Mesenchymal stem cell (in vitro differentiated cells and primary cell): ENCODE measurements at places on chromosomes 1 and 21.

GRCh38 chr1:222867316-222867715 lies 52.5 kb downstream of the DISP1 start:
- DNase-seq, result no peak

GRCh38 chr1:110504226-110504625 lies 14.7 kb downstream of the KCNA10 start:
- no peak for DNase-seq

GRCh38 chr1:48439380-48439779 lies 32.6 kb downstream of the SPATA6 start:
- no peak for DNase-seq

DNA sequence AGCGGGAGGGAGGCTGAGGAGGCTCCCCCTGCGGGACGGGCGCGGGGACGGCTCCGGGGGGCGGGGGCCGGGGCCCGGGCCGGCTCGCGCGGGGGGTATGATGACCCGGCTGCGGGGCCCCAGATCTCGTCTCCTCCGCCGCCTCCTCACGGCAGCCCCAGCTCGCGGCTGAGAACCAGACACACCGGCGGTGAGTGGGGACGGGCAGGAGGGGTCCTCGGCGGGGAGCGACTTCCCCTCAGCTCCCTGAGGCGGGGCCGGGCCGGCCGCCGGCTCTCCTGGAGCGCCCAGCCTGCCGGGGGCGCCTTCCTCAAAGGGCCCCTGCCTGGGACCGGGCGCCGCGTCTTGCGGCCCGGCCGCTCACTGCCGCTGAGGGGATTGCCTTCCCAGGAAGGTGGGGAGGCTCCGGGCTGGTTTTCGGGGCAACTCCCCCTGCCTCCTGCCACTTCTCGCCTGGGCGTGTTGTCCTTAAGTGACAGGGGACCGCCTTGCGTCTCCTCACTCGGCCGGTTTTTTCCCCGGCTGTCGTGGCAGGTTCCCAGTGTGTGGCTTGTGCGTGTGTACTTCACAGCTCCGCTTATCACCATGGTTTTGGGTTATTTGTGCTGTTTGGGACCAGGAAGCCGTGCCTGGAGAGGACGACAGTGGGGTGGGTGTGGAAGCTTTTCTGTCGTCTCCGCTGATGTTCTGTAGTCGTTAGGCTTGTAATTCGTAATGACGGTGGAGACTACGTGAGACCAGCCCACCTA lies 800 bp downstream of the HIPK1 start:
- DNase-seq, result no peak

- no peak for DNase-seq
Observed at GRCh38 chr1:12163210-12163609, 3.6 kb upstream of the TNFRSF1B start.

DNA sequence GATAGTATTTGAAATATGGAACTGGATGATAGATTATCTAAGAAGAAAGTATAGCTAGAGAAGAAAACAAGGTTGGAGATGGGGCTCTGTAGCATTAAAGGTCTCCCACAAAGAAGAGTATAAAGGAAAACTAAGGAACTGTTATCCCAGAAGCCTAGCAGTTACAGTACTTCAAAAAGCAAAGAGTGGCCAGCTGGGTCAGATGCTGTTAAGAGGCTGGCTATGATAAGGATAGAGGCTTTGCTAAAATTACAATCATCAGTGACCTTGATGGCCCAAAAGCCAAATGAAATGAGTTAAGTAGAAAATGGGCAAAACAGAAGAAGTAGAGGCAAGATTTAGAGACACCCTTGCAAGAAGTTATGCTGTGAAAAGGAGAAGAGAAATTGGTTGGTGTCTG lies 25.1 kb upstream of the ANGPTL1 start:
- DNase-seq, result no peak

DNA sequence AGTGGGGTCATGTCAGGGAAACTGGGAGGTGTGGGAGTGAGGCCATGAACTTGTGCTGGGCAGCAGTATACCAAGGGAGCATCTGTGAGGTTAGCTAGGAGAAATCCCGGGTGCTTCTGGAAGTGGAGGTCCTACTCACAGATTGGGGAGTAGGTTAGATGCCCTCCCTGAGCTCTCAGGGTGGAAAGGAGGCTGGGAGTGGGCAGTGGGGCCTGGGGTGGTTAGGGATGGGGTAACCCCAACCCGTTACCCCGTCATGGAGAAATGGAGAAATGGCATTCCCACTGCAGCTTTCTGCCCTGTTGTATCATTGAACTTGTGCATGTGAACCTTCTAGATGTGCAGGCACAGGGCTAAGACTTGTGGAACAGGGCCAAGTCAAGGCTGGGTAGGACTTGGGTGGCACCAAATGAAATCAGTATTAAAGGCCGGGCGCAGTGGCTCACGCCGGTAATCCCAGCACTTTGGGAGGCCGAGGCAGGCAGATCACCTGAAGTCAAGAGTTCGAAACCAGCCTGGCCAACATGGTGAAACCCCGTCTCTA lies 27.2 kb downstream of the EXOC8 start:
- DNase-seq, result no peak

DNA sequence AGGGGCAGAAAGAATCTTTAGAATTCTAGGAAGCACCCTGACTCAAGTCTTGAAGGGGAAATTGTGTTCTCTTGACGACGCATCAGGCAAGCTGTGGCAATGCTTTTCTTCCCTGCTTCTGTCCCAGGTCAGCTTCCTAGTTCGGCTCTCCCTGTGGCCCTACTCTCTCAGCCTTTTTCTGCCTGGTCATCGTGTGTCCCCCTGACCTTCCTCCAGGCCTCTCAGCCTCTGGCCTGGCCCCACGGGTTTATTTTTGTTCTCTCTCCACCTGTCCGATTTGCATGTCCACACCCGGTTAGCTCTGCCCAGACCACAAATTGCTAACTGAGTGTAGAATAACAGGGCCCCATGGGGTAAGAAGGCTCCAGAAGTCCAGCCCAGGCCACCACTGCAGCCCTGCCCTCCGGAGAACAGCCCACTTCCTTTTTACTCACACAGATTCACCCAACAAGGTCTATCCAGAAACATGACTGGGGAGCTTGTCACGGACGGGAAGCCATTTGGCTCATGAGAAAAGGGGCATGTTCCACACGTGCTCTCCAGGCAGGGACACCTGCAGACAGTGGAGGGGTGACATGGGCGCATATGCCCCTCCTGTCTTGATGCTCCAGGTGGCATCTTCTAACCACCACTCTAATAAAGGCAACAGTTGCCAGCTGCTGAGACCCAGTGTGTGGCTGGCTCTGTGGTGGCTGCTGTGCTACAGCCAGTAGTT lies 9.8 kb downstream of the KCNN3 start:
- no peak for DNase-seq

DNA sequence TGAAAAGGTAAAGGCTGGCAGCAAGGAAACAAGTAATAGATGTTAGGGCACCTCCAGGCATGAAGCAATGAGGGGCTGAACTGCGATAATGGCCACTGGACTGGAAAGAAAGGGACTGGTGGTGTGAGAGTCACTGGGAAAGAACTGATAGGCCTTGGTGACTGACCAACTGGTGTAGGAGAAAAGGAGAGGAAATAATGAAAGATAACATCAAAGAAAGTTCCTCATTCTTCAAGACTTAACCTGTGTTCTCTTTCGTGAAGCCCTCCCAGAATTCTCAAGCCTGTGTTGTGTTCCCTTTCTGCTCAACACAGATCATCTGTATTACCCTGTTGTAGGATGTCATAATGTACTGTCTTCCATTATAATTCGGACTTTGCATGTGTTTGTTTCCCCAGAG lies 20.9 kb upstream of the SNX27 start:
- DNase-seq, result no peak

GRCh38 chr1:93362237-93362636 lies 16.5 kb downstream of the DR1 start:
- DNase-seq, result no peak

DNA sequence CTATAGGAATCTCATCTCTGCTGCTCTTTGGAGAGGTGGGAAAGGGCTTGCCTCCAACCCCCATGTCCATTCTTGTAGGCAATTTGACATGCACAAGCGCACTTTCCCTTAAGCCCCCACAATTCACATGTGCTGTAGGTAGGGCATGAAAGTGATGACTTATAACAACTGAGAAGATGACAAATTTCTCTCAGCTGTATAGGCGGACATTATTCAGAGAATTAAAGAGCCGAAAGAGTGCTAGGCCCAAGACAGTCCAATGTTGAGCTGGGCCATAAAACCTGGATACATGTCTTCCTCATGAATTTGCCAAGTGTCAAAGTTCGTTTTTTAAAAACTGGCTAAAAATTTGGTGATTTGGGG lies 106.3 kb upstream of the LYPLAL1 start:
- DNase-seq, result no peak

- DNase-seq, result peak; percentile 51
Observed at GRCh38 chr1:1397839-1398523, 1.2 kb downstream of the CCNL2 start.

GRCh38 chr1:61973100-61973837 lies 221.4 kb upstream of the L1TD1 start:
- no peak for DNase-seq

- DNase-seq, result no peak
Observed at GRCh38 chr1:184214128-184214527, 162.6 kb downstream of the TSEN15 start.

DNA sequence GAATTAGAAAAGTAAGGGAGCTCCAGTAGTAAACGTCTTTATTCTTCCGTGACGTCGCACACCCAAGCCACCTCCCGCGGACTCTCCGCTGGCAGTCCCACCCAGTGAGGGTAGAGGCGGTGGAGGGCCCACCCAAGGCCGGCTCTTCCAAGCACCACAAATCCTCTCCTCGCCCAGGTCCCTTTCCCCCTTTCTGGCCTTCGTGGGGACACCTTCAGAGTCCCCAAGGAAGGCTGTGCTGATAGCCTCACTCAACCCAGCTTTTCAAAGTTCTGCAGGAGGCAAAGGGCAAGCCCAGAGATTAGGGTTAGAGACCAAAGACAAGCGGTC lies 349 bp upstream of the GPN2 start:
- DNase-seq, result no peak

- DNase-seq, result no peak
Observed at GRCh38 chr1:224739303-224739996, 123.3 kb downstream of the CNIH3 start.

DNA sequence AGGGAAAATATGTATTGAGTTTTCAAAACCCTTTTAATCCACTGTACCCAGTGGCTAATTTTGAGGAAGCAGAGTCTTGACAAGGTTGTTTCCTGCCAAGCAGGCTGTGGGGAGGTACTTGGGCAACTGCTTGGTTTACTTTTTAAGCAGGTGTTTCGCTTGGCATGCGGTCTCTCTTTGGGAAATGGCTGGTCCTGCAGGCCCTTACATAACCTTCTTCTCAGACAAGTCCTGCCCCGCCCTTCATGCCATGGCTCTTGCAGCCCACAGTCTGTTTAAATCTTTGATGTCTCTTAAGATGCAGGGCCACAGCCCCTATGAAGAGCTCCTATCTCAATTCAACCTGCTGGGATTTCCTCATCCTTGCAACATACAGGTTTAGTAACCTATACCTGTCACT lies 36.0 kb upstream of the ABCD3 start:
- no peak for DNase-seq

DNA sequence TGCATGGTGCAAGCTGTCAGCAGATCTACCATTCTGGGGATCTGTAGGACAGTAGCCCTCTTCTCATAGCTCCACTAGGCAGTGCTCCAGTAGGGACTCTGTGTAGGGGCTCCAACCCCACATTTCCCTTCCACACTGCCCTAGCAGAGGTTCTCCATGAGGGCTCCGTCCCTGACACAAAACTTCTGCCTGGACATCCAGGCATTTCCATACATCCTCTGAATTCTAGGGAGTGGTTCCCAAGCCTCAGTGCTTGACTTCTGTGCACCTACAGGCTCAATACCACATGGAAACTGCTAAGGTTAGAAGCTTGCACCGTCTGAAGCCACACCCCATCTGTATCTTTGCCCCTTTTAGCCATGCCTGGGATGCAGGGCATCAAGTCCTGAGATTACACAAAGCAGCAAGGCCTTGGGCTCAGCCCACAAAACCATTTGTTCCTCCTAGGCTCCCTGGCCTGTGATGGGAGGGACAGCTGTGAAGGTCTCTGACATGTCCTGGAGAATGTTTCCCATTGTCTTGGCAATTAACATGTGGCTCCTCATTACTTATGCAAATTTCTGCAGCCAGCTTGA lies 117.0 kb upstream of the NFIA start:
- no peak for DNase-seq

- peak; percentile 19 for DNase-seq
Observed at GRCh38 chr1:238964631-238965030, 421.7 kb upstream of the CHRM3 start.

GRCh38 chr1:172292840-172293239 lies 127.6 kb upstream of the C1orf105 start:
- no peak for DNase-seq

DNA sequence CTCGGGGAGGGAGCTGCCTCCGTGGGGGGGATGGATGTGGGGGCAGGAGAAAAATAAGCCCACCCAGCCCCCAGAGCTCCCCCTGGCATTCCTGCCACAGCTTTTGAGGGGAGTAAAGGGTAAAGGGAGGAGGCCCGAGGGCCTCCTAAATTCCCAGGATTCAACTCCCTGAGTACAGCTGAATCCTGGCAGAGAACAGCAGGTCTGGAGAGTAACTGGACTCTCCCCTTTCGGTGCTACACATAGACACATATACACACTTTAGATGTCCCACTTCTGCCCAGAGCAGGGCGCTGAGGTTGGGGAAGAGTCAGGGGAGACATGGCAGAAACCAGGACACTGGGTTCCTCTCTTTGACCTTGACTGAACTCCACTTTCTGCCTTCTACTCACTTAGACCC lies 3.0 kb downstream of the KIRREL1 start:
- no peak for DNase-seq

GRCh38 chr1:226738421-226738994 lies 574 bp downstream of the ITPKB start:
- DNase-seq, result peak; percentile 59

DNA sequence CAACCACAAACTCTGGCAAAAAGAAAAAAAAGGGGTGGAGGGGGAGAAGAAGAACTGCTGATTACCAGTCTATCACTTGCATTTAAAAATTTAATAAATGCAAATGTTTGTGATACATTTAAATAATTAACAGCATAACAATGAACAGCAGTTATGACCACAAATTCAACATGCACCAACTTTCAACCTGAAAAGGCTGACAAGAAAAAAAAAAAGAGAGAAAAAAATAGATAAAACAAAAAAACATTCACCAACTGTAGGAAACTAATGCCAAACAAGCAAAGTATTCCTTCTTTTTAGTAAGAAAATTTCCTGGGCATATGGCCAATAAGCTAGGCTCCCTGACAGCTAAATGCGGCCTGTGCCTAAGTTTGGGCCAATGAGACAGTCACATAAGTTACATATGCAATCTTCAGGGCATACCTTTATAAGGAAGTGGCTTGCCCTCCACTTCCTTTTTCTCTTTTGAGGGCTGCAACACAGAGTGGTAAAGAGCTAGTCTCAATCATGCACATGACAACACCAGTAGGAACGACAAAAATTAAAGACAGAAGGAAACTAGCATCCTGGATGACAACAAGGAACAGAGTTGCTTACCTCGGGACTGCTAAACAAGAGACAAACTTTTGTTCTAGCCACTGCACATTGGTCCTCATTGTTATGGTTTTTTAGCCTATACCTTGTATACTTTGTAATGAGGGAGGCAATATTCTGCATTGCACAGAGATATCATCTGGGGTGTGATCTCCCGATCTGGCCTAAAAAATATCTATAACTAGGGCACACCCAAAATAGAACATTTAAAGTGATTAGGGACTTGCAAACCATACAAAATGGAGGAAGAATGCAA lies 24.2 kb upstream of the PHTF1 start:
- DNase-seq, result peak; percentile 14
